ENCODE measurements at places on chromosomes 12 and 14.

GRCh38 chr12:15846887-15847286, 35.3 kb upstream of the STRAP start:
- no peak for DNase-seq

DNA sequence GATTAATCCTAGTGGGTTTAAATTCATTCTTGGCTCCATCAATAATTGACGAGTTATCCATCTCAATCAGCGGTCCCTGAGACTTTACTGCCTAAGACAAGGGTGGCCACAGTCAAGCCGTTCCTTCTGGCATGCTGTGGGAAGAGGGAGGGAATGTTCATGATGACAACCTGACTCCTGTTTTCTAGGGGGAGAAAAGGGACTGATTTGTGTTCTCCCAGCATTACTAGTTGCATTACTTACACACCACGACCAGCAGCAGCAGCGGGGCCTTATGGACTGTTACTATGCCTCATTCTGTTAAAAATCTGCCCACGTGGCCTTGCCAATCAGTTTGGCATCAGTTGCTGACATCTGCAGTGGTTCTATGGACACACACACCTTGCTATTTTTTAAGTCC, 29.9 kb downstream of the PLEKHG7 start:
- no peak for DNase-seq

DNA sequence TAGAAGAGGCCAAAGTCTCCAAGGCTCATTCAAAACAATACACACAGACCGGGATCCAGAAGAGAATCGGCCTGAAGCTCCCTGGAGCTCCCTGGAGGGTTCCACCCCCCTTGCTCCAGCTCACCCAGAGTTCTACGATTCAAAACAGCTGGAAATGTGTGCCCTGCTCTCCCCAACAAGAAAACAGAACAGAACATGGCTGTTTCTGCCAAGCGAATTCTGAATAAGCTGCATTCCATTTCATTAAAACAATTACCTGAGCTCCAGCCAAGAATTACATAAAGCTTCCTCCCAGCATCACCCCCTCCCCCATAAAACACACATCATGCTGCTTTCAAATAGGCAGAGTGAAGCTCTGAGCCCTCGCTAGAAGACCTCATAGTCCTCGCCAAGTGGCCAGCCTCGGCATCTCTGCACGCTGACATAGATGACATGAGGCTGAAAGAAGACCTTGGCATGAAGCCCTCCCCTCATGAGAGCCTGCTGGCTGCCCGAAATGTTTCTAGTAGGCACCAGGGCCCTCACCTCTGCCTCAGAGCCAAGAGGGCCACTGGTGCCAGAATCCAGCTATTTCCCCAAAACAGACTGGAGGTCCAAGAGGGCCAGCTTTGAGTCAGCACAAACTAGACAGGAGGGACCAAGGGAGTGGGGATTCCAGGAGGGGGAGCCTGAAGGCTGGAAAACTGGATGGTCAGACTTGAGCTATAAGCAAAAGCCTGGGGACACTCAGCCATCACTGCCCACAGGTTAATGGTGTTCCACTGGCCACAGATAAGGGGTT, 8.3 kb downstream of the PXN start:
- no peak for DNase-seq

DNA sequence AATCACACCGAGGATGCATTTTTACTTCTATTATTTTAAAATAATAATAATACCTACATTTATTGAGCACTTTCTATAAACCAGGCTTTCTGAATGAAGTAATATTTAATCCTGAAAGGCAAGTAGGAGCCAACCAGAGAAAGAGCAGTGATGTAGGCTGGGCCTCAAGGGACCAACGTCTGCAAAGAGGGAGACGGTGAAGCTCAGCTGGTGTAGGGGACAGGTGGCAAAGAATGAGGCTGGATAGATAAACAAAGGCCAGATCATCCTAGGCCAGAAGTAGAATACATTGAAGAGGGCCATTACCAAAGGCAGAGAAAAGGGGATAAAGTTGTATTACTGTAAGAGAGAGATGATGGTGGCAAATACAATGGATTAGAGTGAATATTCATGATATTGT, 810 bp upstream of the TMBIM4 start:
- DNase-seq, result no peak

DNA sequence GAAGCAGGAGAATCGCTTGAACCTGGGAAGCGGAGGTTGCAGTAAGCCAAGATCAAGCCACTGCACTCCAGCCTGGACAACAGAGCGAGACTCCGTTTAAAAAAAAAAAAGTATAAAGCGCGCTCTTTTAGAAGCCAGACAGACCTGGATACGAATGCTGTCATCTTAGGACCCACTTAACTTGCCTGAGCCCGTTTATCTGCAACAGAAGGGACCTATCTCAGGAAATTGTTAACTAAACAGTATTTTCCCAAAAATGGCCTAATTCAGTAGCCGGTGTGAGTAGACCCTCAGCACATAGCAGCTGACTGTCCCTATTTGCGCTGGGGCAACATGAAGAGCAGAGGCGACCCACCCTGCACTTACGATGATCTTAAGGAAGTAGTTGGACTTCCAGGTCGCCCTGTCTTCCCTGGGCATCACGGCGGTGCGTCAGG, 529 bp downstream of the RPLP0 start:
- no peak for DNase-seq

DNA sequence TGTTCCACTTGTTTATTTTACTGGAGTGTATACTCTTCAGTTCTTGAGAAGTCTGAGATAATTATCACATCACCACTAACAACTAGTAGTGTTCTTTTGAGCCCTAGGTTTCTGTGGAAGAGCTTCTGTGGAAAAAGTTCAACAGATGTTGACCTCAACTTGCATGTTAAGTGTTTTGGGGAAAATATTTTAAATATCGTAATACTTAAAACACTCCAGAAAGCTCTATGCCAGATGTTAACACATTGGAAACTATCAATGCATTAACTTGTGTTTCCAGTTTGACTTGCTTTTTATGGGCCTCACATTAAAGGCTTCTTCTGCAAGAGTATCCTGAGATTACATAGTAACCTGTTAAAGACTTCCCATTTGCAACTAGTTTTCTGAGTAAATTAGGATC, 173.1 kb downstream of the DUSP6 start:
- DNase-seq, result no peak

DNA sequence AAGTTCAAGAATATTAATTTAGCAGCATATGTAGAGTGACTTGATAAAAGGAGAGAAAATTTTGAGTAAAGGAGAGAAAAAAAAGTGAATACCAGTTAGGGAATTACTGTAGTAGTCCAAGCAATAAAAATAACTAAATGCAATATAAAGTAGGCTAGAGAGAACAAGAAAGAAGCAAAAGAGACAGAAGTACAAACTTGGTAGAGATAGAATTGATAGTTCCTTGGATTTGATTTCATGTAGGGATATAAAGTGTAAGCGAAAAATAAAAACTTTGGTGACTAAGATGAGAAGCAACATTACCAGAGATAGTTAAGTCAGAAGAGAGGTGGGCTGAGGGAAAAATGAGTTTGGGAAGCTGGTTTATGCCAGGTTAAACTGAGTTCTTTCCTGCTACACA, 252.4 kb downstream of the SEC23A start:
- DNase-seq, result no peak

DNA sequence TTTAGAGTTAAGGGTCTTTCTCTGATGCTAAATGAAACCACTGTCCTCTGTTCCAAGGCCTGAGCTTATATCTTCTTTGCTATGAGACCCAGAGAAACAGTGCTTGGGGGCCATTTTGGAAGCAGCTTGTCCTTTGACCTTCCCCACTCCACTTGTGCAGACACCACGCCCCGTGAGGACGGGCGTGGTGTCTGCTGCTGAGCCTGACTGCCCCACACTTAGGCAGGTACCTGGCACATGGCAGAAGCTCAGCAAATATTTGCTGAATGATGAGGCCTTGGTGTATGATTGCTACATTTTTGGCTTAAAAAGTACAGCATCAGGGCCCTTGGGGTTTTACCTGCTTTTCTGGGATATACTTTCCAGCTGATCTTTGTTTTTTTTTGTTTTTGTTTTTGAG, 69.9 kb downstream of the RASSF3 start:
- no peak for DNase-seq

DNA sequence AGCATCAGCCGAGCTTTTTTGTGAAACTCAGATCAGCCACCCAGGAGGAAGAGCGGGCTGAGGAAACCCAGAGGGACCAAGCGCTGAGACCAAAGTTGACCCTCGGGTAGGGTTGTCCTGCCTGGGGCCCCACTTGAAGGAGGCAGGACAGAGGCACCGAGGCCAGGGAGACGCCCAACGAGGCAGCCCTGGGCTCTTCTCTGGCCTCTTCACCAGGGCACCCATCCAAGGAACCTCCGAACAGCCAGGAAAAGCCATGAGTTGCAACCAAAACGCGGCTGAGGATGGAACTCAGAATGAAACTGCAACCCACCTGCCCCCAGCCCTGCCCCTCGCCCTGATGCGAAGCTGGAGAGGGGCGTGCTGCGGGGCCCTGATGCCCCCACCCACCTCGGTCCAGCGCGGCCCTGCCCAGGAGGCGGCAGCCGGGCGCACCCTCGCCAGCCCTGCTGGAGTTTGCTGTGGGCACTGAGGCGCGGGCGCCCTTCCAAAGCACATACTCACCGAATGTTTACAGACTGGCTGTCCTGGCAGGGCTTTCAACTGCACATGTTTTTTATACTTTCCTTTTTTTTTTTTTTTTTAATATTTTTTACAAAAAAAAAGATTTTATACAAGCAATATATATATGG, 41.9 kb downstream of the JDP2 start:
- no peak for DNase-seq

All from stimulated activated CD4-positive, alpha-beta T cell treated with anti-CD3 and anti-CD28 coated beads, Interleukin-2, amount 100 ng/mL, for 48 hours (primary cell).